ENCODE measurements at places on chromosomes 2 and 18.

- no peak for DNase-seq
These were observed 86.9 kb downstream of the ZFP36L2 start for GRCh38 chr2:43139501-43139900.

- no peak for DNase-seq
These were observed 377.3 kb downstream of the LNPK start for GRCh38 chr2:175624785-175625184.

DNA sequence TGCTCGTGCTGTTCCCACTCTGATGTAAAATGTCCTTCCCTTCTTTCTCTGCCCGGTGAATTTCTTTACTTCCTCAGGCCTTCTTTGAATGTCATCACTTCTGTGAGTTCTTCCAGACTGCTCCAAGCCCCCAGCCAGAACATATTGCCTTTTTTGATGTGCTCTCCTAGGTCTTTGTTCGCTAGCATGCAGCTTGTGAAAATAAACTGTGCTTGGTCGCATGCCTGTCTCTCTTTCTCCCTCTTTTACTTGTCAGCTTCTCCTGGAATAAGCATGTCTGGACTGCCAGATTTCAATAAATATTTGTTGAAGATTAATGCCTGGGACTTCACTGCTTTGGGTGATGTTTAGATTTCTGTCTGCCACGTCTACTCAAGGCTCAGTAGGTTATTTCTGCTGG is 82.7 kb upstream of the ARHGAP28 start:
- no peak for DNase-seq

GRCh38 chr2:206869824-206870495 is 69.4 kb upstream of the CPO start:
- DNase-seq = no peak

DNA sequence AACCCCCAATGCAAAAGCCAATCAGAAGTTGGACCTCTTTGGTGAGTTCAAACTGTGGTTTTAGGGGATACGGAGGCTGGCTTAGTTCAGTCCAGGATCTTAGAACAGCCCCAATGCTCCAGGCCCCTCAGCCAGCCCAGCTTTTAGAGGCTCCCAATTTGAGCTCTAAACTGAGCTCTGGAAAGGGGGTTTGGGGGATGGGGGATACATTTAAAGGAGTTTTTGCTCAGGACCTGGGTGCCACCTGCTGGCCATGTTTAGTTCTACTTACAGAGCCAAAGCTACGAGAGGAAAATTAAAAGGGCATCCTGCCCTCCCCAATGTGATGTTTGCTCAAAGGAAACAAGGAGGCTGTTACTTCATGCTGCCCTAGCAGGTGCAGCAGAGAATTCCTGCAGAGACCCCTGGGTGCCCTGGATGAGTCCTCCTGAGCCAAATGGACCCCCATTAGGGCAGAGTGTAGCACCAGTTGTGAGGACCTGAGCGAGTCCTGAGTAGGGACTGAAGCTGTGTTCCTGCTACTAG is 15.9 kb upstream of the TMEM214 start:
- peak; percentile 23 for DNase-seq

GRCh38 chr2:95174031-95174542 is 8.5 kb downstream of the ZNF2 start:
- no peak for DNase-seq

- DNase-seq = no peak
These were observed 437 bp downstream of the LDLRAD4 start for GRCh38 chr18:13218997-13219396.

- DNase-seq = no peak
These were observed 309.0 kb upstream of the MEIS1 start for GRCh38 chr2:66125951-66126350.
